Body of pancreas (tissue), 4 donors: ENCODE measurements at places on chromosomes 7 and 10. TPM values are rescaled to one million over a fixed set of nuclear protein-coding genes. Genes with fewer than 3 reads are reported as not detected.

DNA sequence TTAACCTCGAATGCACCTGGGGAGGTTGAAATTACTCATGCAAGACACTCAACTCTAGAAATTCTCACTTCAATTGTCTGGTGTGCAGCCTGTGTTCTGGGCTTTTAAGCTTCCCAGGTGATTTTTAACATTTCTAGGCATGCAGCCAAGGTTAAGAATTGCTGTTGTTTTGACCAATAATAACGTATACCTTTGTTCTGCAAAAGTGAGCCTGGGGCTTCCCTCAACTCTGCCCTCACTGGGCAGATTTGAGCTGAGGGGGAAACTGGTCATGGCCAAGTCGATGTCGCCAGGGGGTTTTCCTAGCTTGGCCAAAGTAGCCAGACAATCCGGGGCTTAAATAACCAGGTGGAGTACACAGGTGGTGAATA is 568 bp downstream of the PRSS2 start:
- DNase-seq: no peak

GRCh38 chr7:27587429-27587828 is 75.3 kb downstream of the HIBADH start:
- DNase-seq: no peak

- DNase-seq: no peak
Observed at GRCh38 chr7:122485856-122486255, 181.3 kb upstream of the FEZF1 start.

- DNase-seq: no peak
Observed at GRCh38 chr7:4147926-4148620, 534.0 kb upstream of the FOXK1 start.

Gene CABCOCO1
- total RNA-seq: not detected

Gene UPK3B
- total RNA-seq: 2.3 TPM
